ENCODE measurements at places on chromosomes 3 and 15.

DNA sequence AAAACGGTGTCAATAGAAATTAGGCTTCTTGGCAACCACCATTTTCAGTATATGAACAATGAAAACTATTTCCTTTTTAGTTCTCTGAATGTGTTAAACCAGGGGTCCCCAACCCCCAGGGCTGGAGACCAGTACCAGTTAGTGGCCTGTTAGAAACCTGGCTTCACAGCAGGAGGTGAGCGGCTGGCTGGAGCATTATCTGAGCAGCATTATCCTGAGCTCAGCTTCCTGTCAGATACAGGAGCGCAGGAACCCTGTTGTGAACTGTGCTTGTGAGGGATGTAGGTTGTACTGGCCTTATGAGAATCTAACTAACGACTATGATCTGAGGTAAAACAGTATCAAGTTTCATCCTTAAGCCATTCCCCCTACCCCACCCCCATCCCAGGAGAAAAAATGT, 328.7 kb downstream of the ZBBX start:
- DNase-seq = no peak

DNA sequence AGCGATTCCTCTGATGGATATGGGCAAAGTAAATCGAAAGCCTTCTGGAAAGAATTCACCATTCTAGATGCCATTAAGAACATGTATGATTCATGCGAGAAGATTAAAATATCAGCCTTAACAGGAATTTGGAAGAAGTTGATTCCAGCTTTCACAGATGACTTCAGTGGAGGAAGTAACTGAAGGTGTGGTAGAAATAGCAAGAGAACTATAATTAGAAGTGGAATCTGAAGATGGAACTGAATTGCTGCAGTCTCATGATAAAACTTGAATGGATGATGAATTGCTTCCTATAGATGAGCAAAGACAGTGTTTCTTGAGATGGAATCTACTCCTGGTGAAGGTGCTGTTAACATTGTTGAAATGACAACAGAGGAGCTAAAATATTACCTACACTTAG, 30.1 kb upstream of the TBC1D23 start:
- DNase-seq = no peak

DNA sequence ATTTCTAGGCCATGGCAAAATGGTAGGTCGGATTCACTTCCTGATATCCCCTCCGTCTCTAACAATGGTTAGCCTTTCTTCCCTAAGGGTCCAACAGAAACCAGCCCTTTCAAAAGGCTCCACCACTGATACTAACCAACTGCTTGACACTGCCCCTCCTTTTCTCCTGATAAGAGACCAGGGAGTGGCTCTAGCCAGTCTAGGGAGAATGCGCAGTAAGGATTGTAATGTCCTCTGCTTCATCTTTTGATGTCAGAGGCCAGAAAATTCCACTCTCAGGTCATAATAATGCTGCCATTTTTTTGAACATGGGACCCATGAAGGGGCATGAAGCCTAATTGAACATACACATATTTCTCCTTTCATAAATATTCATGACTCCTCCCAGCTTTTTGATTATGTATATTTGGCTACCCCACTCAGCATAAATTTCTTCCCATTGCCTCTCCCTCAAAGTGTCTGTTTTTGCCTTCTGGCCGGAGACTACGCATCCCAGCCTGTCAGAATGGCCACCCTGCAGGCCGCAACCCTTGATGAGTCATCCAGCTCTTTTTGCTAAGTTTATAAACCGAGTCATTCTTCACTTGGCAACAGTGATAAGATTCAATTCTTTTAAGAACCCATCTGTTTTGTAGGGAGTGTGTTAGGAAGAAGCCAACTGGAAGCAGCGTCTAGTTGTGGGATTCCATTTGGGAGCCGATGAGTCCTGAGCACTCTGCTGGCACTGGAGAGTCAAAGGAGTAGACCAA, 189.0 kb upstream of the MCTP2 start:
- no peak for DNase-seq

- no peak for DNase-seq
Observed at GRCh38 chr3:151969026-151969642, 95.7 kb downstream of the SUCNR1 start.

GRCh38 chr3:162337630-162338029, 841.0 kb downstream of the OTOL1 start:
- DNase-seq = no peak

- no peak for DNase-seq
Observed at GRCh38 chr3:79245284-79246138, 522.3 kb downstream of the ROBO1 start.

GRCh38 chr3:144045766-144046165, 74.1 kb downstream of the DIPK2A start:
- no peak for DNase-seq

DNA sequence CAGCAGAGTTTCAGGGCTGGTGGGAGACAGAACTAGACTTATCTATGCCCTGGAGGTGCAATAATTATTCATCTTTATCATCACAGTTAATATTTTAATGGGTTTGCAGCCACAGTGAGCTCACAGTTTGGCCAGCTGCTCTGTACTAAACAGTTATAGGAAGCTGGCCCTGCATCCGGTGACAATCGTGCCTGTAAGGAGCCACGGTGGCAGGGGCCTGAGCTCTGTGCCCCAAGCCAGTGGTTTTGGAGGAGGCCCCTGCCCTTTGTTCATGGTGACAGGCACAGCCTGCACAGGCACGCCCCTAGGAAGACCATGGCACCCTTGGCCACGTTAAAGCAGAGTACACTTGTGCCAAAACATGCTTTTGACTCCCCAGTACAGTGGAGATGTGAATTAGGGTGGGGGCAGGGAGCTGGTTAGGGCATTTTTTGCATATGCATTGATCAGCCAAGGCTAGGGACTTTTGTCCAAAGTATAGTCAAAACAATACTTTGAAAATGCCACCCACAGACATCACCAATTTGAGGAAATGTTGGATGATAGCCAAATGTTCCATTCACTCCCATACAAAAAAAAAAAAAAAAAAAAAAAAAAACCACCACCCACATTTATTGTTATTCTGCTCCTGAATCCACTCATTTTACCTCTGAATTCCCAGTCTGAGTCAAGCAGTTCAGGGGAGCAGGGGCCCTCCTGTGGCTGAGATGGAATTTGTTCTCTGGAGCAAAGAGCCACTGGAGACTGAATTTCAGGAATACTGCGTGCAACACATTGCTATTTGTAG, 3.4 kb upstream of the RFTN1 start:
- DNase-seq = no peak

DNA sequence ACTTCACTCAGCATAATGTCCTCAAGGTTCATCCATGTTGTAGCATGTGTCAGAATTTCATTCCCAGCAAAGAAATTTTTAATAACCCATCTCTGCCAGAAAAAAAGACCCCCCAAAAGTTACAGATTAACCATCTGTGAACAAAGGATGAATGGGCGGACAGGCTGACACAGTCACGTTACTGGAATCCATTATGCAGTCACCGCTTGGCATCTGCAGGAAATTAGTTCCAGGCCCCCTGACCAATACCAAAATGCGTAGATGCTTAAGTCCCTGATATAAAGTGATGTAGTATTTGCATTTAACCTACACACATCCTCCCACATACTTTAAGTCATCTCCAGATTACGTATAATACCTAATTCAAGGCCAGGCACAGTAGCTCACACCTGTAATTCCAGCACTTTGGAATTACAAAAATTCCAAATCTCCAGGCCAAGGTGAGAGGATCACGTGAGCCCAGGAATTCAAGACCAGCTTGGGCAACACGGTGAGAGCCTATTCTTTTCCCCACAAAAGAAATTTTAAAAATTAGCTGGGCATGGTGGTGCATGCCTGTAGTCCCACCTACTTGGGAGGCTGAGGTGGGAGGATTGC, 1.5 kb upstream of the SLC12A8 start:
- DNase-seq = no peak

DNA sequence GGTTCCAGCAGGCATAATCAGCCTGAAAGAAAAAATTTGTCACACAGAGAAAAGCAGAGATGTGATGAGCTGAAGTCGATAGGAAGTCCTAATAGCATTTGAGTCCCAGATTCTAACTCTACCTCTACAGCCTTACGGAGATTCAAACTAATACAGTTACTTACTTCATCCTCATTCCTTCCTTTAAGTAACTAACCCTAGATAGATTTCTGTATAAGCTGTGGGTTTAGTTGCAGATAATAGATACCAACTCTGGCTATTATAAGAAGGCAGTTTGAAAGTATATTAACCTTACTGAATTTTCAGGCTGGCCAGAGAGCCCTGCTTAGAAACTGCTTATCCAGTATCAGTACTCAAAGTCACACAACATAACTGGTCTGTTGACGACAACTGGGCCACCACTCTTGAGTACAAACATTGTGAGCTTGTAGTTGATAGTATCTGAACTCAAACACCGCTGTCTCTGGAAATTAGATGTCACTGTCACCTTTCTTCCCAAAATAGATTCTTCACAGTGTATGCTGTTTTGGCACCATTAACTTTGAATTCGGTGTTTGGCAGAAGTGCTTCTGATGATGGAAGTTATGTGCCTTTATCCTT, 484.3 kb downstream of the DIPK2A start:
- no peak for DNase-seq

GRCh38 chr3:41244620-41245336, 45.5 kb downstream of the CTNNB1 start:
- no peak for DNase-seq

- DNase-seq = no peak
Observed at GRCh38 chr3:12964711-12965612, 108.3 kb downstream of the IQSEC1 start.

GRCh38 chr3:16476636-16477035, 36.9 kb downstream of the RFTN1 start:
- DNase-seq = no peak

DNA sequence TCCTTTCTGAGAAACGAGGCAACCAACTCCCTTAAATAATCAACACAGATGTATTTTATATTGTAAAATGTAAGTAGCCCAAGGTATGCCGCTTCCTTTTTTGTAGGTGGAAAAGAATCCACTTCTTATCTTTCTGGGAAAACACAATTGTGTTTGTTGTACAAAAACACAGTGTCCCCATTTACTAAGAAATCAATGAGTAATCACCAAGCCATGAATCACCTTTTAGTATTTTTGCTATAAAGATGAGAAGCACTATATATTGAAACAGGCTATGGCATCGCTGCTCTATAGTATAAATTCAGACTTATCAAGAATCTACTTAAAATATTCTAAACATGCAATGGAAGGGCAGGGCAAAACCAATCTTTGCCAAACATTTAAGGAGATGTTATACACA, 104.0 kb downstream of the TNIK start:
- DNase-seq = no peak
